RWPE1 (cell line): ENCODE measurements at places on chromosomes 16 and 17.

GRCh38 chr17:33178681-33179080, 114.4 kb downstream of the ASIC2 start:
- DNase-seq, result no peak

GRCh38 chr17:49369760-49370159, 7.7 kb upstream of the ZNF652 start:
- DNase-seq, result no peak

GRCh38 chr16:4218202-4218601, 23.7 kb downstream of the SRL start:
- DNase-seq, result no peak

- no peak for DNase-seq
Measured at GRCh38 chr16:27429330-27429871, 27.4 kb downstream of the IL21R start.

- no peak for DNase-seq
Measured at GRCh38 chr16:68451676-68452075, 3.4 kb upstream of the SMPD3 start.

DNA sequence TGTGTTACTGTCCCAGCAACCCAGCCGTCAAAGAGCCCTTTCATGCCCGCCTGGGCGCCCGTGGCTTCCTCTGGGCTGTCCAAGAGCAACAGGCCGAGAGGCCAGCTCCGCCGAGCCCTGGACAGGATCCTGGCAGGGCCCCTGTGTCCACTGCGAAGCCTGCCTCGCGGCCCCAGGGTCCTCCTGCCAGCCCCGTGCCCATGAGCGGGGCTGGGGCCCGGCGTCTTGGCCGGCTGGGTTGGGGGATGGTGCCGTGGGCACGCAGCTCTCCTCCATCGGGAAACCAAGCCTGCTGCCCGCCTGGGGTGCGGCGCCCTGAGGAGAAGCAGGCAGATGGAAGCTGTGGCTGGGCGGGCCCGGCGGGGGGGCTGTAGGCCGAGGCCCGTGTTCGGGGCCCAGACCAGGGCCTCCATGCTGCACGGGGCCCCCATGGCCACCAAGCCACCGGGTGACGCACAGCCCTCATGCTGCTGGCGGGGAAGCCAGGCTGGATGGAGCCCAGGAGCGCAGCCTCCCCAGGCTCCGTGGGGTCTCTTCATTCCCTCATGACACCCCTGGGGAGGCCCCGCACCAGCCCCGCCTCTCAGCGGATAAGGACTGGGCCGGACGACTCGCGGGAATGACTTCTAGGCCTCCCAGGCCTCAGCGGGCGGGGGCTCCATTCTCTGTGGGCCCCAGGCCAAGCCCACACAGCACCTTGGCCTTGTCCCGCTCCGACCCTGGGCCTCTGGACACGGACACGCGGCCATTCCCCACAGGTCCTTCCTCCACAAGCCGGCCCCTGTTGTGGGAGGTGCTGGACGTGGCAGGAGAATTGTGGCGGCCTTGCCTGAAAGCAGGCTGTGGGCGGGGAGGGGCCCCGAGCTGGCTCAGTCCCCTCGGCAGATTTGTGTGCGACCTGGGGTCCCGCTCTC, at the start of gene C1QTNF8:
TSS of gene C1QTNF8 (minus strand) at position 76 of the 914 bp plus-strand sequence. CDS start 1,322 bp downstream, outside the sequence.
- no peak for DNase-seq

GRCh38 chr17:48335146-48335784, 94.7 kb downstream of the SKAP1 start:
- no peak for DNase-seq

DNA sequence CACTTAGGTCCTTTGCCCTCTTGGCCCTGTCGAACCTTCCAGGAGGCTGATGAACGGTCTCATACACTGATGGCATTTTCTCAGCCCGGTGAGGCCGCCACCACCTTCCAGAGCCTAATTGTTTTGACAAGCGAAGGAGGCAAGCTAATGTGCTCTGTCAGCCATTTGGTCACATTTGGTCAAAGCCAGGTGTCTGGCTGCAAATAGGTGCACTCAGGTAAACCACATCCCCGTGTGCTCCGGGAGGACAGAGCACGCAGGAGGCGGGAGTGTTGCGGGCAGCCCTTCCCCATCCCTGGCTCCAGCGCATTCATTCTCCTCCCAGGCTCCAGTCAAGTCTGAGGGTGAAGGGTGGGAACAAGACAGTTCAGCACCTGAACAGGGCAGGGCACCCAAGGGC, 240.1 kb downstream of the MSI2 start:
- no peak for DNase-seq
